HS-5 (cell line): ENCODE measurements at places on chromosomes 6 and 20.
A peak's percentile ranks its signal among the peaks of the same experiment; 100 is the strongest.

DNA sequence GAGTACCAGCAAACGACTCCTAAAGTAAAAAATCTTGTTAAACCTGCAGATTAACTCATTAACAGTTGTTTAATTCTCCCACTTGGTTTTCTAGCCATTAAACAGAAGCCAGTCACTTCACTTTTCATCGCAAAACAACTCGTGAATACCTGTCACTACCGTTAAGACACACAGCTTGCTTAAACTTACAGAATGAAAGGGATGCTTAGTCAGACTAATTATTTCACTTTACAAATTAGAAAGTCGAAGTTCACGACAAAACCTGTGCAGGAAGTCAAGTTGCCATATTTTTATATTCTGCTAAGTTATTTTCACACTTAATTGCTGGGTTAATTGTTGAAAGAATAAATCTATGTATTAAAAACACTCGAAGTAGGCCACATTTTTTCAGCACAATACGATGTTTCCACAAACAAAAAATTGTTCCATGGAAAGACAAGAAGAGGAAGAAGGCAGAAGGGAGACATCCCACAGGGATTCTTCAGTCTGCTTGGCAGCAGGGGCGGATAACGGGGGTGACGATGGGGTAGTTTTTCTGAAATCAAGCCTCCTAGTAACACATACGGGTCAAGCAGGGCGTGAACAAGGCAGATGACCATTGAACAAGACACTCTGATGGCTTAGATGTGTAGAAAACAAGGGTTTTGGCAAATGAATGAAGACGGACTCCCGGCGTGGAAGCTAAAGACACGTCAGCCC, 933 bp downstream of the SSR1 start:
- DNase-seq = peak; percentile 8

DNA sequence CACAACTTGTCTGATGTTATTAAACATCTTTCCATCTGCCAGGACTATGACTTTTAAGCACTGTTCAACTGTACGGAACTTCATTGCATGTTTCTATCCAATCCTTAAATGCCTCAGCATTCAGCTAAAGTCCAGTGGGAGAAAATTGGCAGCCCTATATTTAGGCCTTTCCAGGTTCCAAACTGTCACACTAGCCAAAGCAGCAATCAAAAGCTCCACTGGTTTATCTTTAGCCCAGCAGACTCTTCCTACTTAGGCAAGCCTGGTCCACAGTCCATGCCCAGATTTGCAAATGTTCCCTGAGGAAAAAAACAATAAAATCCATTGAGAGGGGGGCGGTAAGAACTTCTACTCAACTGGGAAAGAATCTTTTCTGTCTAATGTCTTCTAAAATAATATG, 349.1 kb upstream of the GJE1 start:
- DNase-seq = no peak

DNA sequence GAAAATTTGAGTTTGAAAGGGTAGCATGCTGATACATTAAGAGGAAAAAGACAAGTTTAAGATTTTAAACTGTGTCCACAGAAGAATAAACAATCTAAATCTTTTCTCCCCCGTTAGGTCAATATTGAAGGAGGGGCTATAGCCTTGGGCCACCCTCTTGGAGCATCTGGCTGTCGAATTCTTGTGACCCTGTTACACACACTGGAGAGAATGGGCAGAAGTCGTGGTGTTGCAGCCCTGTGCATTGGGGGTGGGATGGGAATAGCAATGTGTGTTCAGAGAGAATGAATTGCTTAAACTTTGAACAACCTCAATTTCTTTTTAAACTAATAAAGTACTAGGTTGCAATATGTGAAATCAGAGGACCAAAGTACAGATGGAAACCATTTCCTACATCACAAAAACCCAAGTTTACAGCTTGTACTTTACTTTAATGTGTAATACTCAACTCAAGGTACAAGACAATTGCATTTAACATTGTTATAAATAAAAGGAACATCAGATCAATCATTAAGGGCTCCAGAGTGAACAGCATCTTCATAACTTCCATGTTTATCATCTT, 10.8 kb downstream of the TCP1 start:
- DNase-seq = no peak

- DNase-seq = no peak
These were observed 116.7 kb downstream of the UNC5CL start for GRCh38 chr6:40922281-40922680.

GRCh38 chr6:11242711-11243110, 10.2 kb upstream of the NEDD9 start:
- DNase-seq = no peak

- DNase-seq = no peak
These were observed 9.4 kb downstream of the HSF2 start for GRCh38 chr6:122408702-122409458.

DNA sequence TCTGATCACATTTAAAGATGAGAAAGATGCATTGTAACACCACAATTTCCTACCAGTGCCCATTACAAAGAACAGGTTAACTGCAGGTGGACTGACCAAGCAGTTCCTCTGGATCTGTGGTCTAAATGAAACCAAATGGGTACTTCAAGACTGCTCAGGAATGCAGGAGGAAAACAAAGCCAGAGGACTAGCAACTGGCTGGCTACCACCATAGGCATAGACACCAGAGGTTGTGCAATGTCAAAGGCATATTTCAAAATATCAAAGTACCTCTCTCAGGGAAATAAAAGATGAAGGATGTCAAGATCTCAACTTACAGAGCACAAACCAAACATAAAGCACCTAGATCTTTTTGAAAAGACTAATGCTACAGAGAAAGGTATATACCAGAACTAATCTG, 65.5 kb downstream of the GMDS start:
- no peak for DNase-seq

DNA sequence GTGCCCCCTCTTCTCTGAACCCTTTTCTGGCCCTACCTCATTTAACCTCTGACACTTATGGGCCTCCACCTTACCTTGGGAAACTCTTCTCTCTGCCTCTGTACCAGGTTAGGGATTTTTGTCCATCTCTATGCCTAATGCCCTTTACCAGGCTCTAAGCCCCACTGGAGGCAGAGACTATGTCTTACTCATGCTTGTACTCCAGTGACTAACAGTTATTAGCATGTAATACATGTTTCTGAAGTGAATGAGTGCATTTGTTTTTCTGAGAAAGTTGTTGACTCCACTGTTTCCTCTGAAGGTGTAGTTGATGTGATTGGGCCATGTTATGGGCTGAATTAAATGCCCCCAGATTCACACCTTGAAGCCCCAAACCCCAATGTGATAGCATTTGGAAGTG, 234.3 kb downstream of the PACRG start:
- no peak for DNase-seq

- no peak for DNase-seq
These were observed 2.6 kb downstream of the NT5E start for GRCh38 chr6:85452441-85452881.

GRCh38 chr20:1443085-1443484, 23.6 kb downstream of the NSFL1C start:
- DNase-seq = no peak

GRCh38 chr6:50825375-50826036, 6.8 kb downstream of the TFAP2B start:
- no peak for DNase-seq

GRCh38 chr6:108650325-108650724, 89.6 kb downstream of the FOXO3 start:
- no peak for DNase-seq

GRCh38 chr6:111734068-111735061, 128.7 kb upstream of the TRAF3IP2 start:
- no peak for DNase-seq

- no peak for DNase-seq
These were observed 14.3 kb downstream of the CRNKL1 start for GRCh38 chr20:20037960-20038359.

- DNase-seq = no peak
These were observed 102.0 kb downstream of the ANKS1A start for GRCh38 chr6:34990971-34991560.
